CD4-positive, CD25-positive, alpha-beta regulatory T cell (primary cell): ENCODE measurements at places on chromosomes 6 and 20. TPM values are rescaled to one million over a fixed set of nuclear protein-coding genes. Genes with fewer than 3 reads are reported as not detected.

The SIRPB2 gene
- total RNA-seq: not detected

The BTBD9 gene
- total RNA-seq: 79.7 TPM

The DUSP15 gene
- total RNA-seq: not detected

The TCF21 gene
- total RNA-seq: not detected

The NINL gene
- 0.39 TPM for total RNA-seq

The ZBTB9 gene
- 8.6 TPM for total RNA-seq

The CLPSL1 gene
- not detected for total RNA-seq

The NKAIN4 gene
- not detected for total RNA-seq

The PGC gene
- total RNA-seq: not detected

The CD24 gene
- total RNA-seq: 0.17 TPM

The CYP21A2 gene
- total RNA-seq: not detected

GRCh38 chr6:130138116-130138908 is 84.4 kb downstream of the SAMD3 start:
- no peak for DNase-seq

DNA sequence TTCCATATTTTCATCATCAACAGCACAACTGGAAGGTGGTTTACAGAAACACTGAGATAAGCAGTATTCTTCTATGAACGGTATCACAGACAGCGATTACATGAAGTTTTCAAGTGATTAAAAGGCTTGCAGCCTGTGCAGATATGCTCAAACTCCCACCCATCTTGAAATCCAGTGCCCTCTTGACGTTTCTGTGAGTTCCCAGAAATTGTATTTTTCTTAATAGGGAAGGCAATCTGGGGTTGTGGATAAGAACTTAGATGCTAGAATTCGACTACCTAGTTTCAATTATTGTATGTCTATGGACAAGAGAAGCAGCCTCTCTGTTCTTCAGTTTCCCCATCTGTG is 290.3 kb downstream of the ZNF217 start:
- no peak for DNase-seq

DNA sequence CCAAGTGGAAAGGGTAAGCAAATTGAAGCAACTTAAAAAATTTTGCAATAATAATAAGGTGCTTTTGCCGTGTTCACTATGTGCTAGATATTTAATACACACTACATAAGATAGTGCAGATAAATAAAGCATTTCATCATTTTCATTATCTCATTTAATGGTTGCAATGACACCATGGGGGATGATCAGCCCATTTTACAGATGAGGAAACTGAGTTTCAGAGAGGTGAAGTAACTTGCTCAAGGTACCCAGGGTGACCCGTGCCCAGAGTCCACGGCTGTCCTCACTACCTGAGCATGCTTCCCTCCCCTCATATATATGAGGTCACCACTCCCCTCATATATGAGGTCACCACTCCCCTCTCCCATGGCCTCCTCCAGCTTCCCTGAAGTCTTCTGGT is 7.5 kb upstream of the KCNK5 start:
- DNase-seq: no peak

- no peak for DNase-seq
Measured at GRCh38 chr6:159804504-159804903, 4.4 kb downstream of the PNLDC1 start.

DNA sequence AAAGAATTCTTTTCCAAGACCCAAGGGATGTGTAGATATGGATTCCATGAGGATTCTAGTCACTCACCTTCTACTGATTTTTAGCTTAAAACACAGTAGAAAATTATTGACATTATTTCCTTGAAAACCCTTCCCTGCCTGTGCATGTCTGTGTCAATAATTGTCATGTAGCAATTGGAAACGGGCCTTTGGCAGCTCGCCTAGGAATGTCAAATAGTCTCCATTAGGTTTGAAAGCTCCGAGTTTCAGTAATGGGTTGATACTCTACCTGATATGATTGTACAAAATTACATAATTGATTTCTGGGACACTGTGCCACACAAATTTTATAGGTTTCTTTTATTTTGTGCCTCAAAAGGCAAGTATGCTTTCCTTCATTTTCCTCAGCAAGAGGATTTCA is 515.2 kb upstream of the ARID1B start:
- no peak for DNase-seq

GRCh38 chr6:158322724-158323560 is 10.7 kb downstream of the TULP4 start:
- DNase-seq: peak; percentile 39

DNA sequence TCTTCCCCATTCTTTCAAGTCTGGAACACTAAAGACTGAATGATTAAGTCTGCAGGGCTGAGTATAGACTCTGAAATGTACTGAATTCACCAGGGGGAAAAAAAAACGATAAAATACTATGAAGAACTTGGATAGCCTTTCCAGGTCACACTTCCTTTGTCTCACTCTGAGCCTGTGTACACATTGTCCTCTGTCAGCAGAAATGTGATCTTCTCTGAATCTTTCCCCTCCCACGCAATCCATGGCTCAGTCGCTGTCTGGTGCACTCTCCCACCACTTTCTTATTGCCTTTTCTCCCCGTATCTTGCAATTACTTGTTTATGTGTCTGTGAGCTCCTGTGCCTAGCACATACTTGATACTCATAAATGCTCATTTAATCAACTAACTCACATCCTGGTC is 212.6 kb upstream of the RSPO3 start:
- no peak for DNase-seq

DNA sequence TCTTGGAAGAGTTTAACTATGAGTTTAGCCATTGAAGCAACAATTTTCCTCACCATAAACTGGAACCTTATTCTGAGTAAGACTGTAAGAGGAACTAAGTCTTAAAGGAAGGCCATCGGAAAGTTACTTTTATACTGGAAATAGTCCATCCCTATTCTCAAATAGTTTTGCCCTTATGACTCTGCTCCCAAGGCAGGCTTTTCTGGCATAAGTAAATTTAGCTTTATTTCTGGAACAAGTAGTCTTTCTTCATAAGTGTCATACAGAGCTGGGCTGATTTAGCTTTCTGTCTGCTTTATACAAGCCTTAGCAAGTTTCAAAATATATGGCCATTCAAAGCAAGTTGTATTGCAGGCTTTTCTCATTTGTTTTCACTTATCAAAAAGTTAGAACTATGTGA is 328.1 kb downstream of the HACE1 start:
- no peak for DNase-seq

DNA sequence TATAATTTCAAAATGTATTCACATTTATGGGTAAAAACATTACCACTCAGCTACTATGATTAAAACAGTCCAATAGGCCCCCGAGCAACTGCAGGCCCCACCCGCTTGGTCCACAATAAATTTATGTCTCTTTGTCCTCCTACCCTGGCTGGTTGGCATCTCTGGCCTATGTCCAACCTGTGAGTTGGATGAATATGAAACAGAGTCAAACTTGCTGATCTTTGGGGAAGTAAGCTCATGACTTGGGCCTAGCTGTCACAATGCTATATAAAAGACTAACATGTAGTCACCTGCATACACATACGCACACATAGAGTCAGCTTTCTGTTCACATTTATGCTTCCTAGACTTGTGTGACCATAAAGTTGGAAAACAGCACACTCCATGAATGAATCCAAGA is 20.5 kb downstream of the MAP7 start:
- no peak for DNase-seq

GRCh38 chr6:134063121-134063965 is 10.9 kb upstream of the SLC2A12 start:
- no peak for DNase-seq

DNA sequence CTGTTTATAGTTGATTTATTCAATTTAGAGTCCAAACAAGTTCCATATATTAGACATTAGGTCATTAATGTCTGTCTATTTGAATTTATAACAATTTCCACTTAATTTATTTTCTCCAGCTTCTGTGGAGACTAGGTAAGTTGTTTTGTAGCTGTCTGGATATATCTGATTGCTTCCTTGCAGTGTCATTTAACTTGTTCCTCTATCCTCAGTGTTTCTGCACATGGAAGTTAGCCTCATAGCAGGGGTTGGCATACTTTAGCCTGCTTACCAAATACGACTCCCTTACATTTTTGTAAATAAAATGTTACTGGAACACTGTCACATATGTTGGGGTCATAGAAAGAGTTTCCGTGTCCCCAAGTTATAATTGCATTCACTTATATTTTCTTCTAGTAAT is 216.1 kb downstream of the ESR1 start:
- no peak for DNase-seq

- no peak for DNase-seq
Measured at GRCh38 chr6:152364866-152365265, 272.3 kb downstream of the SYNE1 start.

GRCh38 chr6:2976571-2977085 is 5.3 kb upstream of the SERPINB6 start:
- DNase-seq: no peak

DNA sequence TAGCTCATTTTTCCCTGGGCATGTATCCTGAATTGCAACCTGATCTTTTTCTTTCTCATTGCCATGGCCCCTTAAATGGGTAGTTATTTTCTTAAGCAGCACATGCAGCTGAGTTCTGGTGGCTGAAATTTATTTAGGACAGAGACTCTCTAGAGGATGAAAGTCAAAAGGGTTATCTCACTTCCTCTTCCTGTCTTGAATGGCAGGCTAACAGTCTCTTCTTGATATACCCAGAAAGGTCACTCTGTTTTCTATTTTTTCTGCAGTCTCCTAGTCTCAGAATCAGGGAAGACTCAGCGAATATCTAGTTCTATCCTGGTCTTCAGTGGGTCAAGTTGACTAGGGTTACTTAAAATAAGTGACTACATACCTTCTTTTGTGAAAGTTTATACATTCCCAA is 243.3 kb downstream of the EPHA7 start:
- no peak for DNase-seq

- no peak for DNase-seq
Measured at GRCh38 chr20:36823121-36823520, 49.6 kb upstream of the DSN1 start.

DNA sequence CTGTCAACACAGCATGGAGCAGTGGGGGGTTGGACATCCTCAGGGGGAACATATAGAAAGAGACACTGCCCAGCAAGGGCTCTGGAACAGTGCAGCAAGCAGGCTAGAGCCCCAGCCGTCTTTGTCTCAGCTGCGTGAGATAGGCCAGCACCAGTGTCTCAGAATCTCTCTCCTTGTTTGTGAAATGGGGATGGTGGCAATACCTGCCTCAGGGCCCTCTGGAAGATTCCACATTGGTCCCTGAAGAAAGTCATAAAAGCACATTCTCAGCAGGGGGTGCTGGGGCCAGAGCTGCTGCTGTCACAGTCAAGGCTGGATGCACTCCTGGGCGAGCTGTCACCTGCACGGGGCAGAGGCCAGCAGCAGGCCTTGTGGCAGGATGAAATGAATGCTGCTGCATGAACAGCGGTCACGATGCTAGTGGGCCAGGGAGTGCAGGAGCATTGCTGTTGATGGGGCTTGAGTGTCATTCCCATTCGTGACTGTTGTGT is 121.7 kb downstream of the SYCP2 start:
- DNase-seq: no peak
